ENCODE measurements at places on chromosomes 5 and 9.

- DNase-seq: no peak
Measured at GRCh38 chr9:79687131-79687447, 115.3 kb downstream of the TLE4 start.

DNA sequence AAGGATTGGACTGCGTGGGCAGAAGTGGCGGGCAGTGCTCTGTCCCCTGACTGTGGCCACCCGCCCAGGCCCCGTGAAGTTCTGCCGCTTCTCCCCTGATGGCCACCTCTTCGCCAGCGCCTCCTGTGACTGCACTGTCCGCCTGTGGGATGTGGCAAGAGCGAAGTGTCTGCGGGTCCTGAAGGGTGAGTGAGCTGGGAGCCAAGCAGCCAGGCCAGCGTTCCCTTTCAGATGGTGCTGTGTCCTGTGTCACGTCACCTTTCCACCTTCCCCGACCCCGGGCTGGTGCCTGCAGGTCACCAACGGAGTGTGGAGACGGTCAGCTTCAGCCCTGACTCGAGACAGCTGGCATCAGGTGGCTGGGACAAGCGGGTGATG, 2.3 kb downstream of the WDR38 start:
- DNase-seq: no peak

- no peak for DNase-seq
Measured at GRCh38 chr9:98081477-98082219, 25.1 kb downstream of the NANS start.

GRCh38 chr9:71819115-71819739, 50.9 kb upstream of the CEMIP2 start:
- no peak for DNase-seq

- DNase-seq: no peak
Measured at GRCh38 chr5:31485376-31486207, 46.3 kb downstream of the DROSHA start.

- DNase-seq: no peak
Measured at GRCh38 chr5:178690208-178690607, 40.3 kb downstream of the ZNF354A start.

DNA sequence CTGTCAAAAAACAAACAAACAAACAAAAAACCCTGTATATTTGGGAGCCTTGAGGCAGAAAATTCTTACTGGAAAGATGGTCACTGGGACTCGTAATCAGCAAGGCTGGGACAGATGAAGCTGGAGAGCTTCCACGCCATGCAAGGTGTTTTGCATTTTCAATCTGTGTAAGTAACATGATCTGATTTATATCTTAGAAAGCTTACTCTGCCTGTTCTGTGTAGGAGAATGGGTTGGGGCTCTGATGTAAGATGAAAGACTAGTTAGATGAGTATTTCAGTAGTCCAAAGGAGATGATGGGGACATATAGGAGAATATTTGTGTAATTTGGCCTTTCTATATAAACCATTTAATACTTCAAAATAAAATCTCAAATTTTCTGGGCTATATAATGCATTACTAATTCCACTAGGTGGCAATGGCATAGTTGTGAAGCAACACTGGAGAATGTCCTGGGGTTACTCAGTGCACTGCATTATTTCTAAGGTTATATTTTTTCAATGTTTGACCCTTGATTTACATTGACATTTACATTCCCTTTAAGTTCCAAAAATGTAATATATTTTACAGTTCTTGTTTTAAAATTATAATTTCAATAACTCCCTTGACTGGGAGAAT, 21.9 kb upstream of the FSD1L start:
- DNase-seq: no peak

- DNase-seq: no peak
Measured at GRCh38 chr5:132766020-132766805, 10.8 kb downstream of the SEPTIN8 start.

- no peak for DNase-seq
Measured at GRCh38 chr9:86723346-86723745, 224.0 kb downstream of the GAS1 start.

DNA sequence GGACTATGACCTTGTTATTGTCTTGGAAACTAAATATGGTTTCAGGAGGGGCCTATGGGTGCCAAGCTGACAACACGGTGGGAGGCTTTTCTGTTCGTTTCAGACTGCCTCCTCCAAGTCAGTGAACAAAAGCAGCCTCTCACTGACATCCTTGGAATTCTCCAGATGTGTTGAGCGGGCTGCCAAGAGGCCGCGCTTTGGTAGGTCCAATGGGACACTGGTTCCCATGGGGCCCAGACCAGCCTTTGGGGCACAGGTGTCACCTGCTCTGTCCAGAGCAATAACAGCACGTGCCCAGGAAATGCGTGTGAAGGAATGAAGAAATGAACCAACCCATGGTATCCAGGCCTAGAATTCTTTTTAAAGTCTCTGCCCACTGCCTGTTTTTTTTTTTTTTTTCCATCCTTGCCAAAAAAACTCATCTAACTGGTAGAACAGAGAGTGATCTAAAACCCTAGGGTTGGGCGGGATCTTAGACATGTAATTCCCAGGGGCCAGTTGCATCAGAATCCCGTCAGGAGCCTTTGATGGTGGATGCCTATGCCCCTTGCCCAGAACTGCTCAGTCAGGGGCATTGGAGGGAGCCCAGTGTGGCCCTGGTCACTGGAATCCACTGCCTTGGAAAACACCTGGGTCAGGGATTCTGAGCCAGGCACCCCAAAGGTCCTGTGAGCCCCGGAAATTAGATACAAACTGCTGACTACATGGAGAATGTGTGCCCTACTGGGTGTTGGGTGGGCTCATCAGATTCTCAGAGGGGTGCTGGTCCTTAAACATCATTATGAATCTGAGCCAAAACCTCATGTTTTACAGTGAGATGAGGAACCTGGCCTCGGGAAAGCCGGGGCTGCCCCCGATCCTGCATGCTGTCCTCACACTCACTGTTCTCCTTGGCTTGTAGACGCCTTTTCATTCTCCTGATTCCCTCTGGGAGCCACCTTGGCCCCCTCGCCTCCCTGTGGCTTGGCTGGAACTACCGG, 60.1 kb downstream of the GTF3C4 start:
- DNase-seq: no peak

DNA sequence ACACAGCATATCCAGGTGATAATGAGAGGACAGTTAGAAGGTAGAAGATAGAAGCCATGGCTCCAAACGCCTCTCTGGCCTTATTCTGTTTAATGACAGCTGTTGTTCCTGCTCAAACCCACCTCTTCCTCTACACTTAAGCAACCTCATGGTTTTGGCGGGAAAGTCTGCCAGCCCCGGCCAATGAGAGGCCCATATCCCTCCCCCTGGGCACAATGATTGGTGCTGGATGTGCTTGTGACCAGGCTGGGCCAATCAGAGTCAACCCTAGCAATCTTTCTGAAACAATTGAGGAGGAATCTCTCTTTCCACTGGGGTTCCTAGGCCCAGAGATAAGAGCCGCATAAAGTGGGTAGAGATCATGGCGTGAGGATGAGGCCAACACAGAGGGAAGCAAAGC, 4.8 kb upstream of the GFI1B start:
- no peak for DNase-seq

All from Panc1 (cell line).